ENCODE measurements at places on chromosomes 2 and 18.

DNA sequence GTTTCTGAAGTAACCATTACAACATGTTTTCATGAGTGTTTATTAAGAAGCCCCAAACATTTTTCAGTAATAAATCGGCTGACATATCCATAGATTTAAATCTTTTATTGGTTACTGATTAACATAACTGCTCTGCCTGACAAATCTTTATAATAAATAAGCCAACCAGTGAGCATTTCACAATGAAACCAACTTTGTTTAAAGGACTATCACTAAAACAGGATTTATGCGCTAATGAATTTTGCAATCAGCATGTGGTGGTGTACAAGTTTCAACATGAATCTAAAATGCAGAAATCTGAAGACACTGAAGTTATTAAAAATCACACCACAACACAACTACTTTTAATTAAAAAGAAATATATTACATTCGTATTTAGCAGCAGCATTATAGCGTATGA lies 166.7 kb downstream of the MEIS1 start:
- DNase-seq = no peak

- DNase-seq = no peak
Observed at GRCh38 chr2:2881499-2881898, 496.1 kb downstream of the EIPR1 start.

- no peak for DNase-seq
Observed at GRCh38 chr2:233084488-233084887, 24.3 kb downstream of the INPP5D start.

GRCh38 chr18:60112369-60112768 lies 212.6 kb downstream of the PMAIP1 start:
- no peak for DNase-seq

DNA sequence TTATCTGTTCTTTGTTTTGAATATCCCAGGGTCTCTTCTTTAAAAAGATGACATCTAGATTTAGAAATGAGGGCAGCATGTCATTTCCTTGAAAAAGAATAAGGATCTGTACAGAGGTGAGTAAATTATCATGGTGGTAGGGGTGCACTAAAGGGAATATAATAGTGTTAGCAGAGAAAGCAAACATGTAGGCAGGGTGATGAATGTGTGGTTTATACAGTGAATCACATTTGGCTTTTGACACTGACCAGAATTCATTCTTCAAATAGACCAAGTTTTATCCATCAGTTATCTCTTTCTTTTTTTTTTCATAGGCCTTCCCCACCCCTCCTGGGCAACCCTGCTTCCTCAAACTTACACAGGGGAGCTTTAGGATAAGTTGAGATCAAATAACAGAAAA lies 184.5 kb upstream of the LRP1B start:
- DNase-seq = no peak

- peak; percentile 9 for DNase-seq
Observed at GRCh38 chr2:47907039-47907781, 912 bp upstream of the FBXO11 start.

- no peak for DNase-seq
Observed at GRCh38 chr2:86026744-86027065, 79.0 kb downstream of the POLR1A start.

DNA sequence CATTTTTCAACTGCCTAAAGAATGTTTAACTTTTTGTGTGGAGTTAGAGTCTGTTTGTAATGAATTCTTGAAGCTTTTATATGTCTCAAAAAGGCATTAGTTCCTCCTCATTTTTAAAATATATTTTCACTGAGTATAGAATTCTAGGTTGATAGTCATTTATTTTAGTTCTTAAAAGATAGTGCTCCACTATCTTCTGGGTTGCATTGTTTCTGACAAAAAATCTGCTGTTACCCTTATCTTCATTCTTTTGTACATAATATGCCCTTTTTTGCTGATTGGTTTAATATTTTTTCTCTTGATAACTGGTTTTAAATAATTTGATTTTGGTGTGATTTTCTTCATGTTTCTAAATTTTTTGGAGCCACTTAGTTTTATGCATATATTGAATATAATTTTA lies 754.7 kb upstream of the GYPC start:
- no peak for DNase-seq

GRCh38 chr2:38547791-38548190 lies 54.9 kb downstream of the HNRNPLL start:
- no peak for DNase-seq

- no peak for DNase-seq
Observed at GRCh38 chr2:128303095-128303791, 15.4 kb downstream of the HS6ST1 start.

DNA sequence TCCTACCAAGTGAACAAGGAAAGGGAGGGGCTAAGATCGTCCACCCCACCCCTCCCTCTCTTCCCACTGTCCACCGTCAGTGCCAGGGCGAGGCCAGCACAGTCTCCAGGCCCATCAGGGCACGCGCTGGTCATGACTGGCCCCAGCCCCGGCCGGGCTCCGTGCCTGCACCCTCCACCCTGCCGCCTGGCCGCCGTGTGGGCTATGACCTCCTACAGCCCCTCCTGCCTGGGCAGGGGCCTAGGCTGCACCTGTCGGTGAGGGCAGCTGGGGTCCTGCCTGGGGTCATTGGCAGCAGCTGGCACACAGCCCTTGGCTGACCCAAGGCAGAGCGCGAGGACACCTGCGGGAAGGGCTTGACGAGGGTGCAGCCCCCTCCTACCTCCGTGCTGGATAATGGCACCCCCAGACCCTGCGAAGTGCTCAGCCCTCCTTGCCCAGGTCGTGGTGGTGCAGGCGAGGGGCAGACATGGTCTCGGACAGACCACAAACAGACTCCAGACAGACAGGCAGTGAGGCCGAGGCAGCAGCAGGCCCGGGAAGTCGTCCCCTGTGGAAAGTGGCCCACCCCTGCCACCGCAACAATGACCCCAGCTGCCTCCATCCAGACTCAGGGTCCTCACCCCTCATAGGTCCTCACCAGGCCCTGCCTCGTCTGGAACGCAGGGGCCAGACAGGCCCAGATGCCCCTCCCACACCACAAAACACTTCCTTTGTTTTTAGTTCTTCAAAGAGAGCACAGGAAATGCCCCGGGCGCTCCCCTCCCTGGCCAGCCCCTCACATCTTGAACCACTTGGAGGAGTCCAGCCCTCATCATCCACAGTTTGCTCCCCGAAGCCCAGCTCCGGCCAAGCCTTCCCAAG lies 43.1 kb upstream of the GPC1 start:
- DNase-seq = no peak

DNA sequence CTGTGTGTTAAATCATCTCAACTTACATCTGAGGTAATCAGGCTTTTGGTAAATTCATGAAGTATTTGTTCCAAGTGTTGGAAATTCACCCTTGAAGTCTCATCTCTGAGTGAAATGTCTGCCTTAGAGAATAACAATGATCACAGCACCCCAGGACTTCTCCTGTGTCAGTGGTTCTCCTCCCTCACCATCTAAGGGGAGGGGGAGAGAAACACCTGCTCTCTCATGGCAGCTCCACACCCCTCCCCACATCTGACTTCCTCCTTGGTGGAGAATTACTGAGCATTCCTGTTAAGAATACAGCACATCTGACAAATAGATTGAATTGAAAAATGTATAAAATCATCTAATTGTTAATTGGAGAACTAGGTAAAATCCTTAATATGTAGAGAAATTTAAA lies 532.1 kb downstream of the RNF144A start:
- no peak for DNase-seq

- no peak for DNase-seq
Observed at GRCh38 chr2:7476371-7476770, 559.2 kb downstream of the RNF144A start.

GRCh38 chr18:57649556-57650500 lies 28.2 kb upstream of the NARS1 start:
- DNase-seq = no peak

DNA sequence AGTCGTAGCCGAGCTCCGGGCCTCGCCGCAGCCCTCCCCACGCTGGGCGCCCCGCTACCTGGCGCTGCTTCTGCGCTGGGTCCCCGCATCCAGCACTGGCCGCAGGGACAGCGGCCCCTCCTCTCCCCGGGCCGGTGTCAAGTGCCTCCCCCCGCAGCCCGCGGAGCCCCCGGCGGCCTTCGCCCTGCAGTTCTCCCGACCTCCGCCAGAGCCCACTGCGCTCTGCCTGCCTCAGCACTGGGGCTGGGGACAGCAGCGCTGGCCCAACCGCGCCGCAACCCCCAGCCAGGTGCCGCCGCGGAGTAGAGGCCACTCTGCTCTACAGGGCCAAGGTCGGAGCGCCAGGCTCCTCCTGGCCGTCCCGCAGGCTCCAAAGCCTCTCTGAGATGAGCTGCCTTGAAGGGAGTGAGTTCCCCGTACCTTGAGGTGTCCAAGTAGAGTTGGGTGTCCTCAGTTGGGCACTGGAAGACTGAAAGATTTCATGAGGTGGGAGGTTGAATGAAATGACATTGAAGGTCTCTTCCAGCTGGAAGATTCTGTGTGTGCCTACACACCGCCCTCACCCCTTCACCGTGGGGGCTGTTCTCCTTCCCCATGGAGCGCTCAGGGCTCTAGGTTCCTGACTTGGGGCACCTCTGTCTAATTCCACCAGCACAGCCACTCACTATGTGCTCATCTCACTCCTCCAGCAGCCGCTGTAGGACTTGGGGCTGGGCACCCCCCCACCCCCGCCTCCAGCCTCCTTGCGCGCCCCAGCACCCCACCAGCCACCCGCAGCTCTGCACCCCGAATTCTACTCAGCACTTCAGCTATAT lies 854 bp upstream of the DNMT3A start:
- DNase-seq = peak; percentile 83

DNA sequence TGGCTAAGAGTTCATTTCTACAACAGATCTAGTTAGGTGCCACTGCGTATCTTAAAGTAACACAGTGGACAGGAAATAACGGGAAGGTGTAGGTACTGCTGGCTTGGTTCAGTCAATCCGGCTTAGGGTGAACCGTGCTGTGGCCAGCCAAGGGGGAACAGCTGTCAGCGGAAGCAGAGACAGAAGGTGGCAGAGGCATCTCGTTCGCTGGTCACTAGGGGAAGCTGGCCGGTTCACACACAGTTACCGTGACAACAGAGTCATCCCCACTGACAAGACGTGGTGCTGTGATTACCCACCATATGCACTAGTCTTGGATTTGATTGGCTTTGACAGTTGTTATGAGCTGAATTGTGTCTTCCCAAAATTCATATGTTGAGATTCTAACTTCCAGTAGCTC lies 58.8 kb upstream of the HDAC4 start:
- no peak for DNase-seq

- DNase-seq = no peak
Observed at GRCh38 chr18:36624451-36625167, 204.2 kb downstream of the TPGS2 start.

DNA sequence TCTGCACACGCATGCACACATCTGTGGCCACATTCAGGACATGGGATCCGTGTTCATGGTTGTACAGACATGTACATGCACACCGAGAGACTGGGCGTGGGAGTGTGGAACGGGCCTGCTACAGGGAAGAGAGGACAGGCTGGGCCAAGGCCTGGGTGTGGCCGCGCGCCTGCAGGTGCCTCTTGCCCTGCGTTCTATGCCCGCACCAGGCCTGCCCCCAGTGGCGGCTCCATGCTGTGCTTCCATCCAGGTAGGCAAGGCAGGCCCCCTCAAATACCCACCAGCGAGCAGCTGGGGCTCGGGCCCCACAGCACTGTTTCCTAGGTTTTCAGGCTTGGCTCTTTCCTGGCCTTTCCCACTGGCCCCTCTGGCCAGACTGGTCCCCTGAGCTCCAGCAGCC lies 15.5 kb upstream of the PTMA start:
- no peak for DNase-seq

DNA sequence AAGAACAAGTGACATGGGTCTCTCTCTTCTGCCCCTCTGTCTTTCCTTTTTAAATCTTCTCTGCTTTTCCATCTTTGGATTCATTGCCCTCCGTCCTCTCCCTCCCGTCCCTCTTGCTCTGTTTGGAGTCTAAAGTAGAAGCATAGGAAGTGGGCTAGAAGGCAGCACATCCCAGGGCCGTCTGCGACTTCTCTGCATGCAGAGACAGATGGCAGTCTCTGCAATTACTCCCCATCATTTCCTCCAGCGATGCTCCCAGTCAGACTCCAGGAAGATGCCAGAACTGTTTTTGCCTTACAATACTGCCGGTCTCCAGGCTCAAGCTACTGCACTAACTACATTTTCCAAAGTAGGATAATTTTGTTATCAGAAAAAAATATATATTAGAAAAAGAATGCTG lies 35.2 kb upstream of the LPIN2 start:
- no peak for DNase-seq

DNA sequence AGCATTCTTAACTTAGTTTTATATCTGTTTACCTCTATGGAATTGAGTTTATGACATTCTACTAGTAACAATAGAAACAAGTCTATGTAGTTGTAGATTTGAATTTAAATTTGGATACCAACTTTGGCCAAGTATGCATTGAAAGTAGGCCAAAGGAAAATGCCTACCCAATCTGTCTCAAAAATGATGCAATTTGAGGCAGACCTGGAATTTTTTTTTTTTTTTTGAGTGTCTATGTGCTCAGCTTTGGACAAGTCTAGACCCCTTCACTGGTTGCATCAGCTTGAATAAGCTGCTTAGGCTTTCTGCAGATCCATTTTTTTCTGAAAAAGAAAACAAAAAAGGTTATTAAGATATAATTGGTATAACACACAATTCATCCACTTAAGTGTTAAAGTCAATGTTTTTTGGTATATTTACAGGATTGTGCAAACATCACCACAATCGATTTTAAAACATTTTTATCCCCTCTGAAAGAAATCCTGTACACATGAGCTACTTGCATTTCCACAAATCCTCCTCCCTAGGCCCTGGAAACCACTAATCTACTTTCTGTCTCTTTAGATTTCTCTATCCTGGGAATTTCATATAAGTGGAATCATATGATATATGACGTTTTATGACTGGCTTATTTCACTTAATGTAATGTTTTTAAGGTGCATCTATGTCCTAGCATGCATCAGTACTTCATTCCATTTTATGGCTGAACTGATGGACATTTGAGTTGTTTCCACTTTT lies 185.1 kb upstream of the CCDC68 start:
- no peak for DNase-seq

Measured in effector memory CD8-positive, alpha-beta T cell (primary cell).